ENCODE measurements at places on chromosomes 2 and 18.

GRCh38 chr2:143486976-143487375, 357.8 kb downstream of the ARHGAP15 start:
- no peak for DNase-seq

- DNase-seq, result no peak
Measured at GRCh38 chr18:45071956-45072355, 391.3 kb downstream of the SETBP1 start.

DNA sequence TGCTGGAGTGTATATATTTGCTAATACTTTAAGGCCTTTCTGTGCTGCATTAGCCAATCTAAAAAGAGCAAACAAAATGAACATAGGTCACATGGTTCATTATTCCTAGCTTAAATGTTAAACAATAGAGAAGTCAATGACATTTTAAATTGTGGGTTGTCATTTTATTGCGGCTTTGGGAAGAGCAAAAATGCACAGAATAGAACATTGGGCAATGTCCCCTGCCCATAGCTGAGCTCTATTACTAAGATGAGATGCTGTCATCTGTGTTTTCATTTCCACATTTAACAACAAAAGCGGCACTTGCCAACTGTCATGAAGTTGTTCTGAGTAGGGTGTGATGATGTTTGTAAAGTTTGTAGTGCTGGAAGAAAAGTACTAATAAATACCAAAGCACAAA, 3.2 kb upstream of the VAPA start:
- no peak for DNase-seq

DNA sequence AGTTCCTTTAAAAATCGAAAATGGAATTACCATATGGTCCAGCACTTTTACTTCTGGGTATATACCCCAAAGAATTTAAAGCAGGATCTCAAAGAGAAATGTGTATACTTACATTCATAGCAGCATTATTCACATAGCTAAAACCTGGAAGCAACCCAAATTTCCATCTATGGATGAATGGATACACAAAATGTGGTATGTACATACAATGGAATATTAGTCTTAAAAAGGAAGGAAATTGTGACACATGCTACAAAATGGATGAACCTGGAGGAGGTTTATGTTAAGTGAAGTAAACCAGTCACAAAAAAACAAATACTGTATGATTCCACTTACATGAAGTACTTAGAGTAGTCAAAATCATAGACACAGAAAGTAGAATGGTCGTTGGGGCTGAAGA, 147.9 kb upstream of the LTBP1 start:
- no peak for DNase-seq

GRCh38 chr2:230226051-230226551, 565 bp downstream of the SP140 start:
- no peak for DNase-seq

GRCh38 chr2:127634066-127634617, 11.8 kb upstream of the GPR17 start:
- DNase-seq, result no peak

- DNase-seq, result no peak
Measured at GRCh38 chr2:134282629-134283400, 28.9 kb downstream of the MGAT5 start.

DNA sequence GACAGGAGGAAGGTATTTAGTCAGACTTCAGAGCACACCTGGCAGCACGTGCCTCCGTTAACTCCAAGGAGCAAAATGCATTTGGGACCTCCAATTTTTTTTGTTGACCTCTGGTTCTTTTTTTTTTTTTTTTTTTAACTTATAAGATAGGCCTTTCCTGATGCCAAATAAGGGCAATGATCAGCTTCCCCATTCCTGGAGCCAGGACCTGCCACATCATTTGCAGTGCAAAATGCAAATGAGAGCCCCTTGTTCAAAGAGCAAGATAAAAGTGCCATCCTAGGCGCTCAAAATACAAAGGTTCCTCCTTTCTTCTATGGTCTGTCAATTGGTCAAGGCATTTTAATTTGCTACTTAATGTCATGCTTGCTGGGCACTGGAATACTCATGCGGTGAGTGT, 133.2 kb upstream of the REV1 start:
- DNase-seq, result no peak

DNA sequence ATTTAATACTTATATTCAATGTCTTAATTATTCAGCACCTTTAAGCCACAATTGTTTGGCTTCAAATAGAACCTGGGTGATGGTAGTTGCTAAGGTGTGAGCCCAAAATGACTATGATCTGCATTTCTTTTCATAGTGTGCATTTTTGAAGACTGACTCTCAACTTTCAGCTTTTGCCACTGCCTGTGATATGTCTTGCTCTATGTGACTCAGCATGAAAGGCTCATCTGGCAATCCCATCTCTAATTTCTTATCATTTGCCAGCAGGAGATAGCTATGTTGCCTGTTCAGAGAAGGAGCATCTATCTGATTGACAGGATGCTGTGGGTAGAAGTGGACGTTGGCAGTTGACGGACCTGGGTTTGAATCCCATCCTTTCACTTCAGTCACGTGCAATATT, 34.5 kb upstream of the CCDC93 start:
- DNase-seq, result no peak

DNA sequence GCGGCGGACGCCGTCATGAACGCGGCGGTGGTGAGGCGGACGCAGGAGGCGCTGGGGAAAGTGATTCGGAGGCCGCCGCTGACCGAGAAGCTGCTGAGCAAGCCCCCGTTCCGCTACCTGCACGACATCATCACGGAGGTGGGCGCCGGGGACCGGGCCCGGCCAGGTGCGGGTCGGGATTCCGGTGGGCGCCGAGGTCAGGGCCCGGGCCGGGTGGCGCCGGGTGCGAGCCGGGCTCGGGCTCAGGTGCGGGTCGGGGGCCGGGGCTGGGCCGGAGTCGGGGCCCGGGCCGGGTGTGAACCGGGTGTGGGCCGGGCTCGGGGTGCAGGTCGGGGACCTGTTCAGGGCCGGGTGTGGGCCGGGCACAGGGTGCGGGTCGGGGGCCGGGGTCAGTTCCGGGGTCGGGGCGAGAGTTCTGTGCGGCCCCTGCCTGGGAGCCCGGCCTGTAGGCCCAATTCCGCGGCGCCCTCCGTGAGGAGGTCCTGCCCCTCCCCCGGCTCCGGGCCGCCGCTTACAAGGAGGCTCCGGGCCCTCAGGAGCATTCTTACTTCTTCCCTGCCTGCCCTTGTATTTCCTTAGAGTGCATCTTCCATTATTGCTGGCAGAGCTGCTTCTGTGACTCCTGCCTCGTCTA, 447 bp downstream of the TRAF3IP1 start:
- no peak for DNase-seq

DNA sequence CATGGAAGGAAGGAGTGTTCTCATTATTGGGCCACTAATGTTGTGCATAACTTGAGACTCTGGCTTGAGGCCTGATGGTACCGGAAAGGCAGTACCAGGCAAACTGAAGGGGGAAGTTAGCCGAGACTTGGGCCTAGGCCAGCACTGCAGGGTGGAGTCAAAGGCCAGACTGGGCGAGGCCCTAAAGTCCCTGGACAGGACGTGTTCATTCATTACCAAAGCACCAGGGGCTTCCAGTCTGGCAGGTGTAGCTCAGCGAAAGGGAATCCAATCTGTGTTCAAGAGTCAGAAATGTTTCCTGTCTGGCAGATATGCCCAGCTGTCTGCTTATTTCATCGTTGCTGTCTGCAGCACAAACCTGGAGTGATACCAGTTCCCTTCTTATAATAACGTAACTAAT, 4.7 kb upstream of the ITSN2 start:
- no peak for DNase-seq

DNA sequence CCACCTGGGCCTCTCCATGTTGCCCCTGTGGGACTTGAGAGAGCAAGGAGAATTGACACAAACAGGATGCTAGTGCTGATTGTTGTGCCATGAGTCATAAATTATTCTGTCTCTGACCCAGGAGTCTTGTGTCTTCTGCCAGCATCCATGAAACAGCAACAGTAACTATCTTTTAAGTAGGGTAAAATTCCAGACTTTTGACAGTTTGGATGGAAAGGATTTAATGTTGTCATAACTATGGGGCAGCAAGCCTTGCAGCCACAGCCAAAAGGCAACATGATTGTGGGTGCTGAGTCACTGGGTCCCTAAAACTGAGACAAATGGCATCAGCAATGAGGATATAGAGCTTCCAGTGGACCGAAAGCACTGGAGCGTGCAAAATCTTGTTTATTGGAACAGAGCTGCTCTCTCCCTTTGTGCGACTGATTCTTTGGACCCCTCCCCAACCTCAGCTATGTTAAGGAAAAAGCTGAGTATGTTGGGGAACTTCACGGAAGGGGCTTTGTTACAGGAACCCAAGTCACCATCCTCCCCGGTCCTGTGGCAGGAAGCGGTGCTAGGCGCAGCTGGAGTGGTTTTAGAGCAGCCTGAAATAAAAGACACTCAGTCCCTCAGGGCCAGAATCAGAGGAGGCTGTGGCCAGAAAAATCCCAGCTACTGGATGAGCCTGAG, 9.6 kb upstream of the ITPRIPL1 start:
- no peak for DNase-seq

GRCh38 chr2:16653799-16654198, 11.8 kb downstream of the CYRIA start:
- DNase-seq, result no peak

- no peak for DNase-seq
Measured at GRCh38 chr2:233199870-233200269, 51.6 kb upstream of the ATG16L1 start.

- DNase-seq, result no peak
Measured at GRCh38 chr2:49037197-49037596, 117.1 kb downstream of the FSHR start.

Data from CMK (cell line).